ENCODE measurements at places on chromosomes 6 and 20.

- DNase-seq, result no peak
These were observed 1.8 kb downstream of the CTSA start for GRCh38 chr20:45892828-45893500.

DNA sequence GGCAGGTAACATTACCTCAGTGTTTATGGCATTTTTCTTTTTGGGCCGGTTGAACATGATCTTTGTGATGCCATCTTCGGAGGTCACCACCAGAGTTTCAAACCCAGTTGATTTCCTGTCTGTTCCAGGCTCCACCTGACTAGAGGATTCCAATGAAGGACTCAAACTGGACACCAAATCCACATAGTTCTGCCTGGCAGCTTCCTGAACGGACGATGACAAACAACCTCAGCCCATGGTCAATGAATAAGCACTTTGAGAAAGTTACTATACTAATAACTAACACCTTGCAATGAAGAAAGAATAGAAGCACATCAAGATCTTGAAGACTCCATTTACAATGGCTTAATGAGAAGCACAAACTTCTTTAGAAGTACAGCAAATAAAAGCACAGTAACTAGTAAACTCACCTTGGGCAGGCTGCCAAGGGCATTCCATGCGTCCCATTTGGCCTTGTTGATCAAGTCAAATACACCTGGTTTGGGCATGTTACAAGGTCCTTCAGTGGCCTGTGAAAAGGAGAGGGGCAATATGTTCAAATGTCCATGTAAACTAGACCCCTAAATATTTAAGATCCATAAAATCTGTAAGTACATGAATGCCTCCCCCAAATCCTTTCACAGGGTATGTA is 4.9 kb downstream of the ECI2 start:
- no peak for DNase-seq

DNA sequence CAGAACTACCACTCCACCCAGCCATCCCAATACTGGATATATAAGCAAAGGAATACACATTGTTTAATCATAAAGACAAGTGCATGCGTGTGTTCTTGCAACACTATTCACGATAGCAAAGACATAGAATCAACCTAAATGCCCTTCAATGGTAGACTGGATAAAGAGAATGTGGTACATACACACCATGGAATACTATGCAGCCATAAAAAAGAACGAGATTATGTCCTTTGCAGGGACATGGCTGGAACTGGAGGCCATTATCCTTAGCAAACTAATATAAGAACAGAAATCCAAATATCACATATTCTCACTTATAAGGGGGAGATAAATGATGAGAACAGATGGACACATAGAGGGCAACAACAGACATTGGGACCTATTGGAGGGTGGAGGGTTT is 156.6 kb downstream of the LRRC1 start:
- DNase-seq, result no peak

- DNase-seq, result no peak
These were observed 25.8 kb upstream of the FABP7 start for GRCh38 chr6:122753688-122754056.

DNA sequence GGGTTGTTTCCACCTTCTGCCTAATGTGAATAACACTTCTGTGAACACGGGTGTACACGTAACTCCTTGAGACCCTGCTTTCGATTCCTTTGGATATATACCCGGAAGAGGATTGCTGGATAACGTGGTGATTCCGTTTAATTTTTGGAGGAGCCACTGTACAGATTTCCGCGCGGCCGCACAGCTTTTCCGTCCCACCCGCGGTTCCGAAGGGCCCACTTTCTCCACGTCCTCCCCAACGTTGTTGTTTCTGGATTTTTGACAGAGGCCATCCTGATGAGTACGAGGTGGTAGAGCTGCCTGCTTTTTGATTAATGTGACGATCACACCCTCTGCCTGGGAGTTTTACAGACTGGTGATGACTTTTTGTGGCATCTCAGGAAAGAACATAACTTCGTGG is 114.0 kb downstream of the MYLK4 start:
- DNase-seq, result no peak

DNA sequence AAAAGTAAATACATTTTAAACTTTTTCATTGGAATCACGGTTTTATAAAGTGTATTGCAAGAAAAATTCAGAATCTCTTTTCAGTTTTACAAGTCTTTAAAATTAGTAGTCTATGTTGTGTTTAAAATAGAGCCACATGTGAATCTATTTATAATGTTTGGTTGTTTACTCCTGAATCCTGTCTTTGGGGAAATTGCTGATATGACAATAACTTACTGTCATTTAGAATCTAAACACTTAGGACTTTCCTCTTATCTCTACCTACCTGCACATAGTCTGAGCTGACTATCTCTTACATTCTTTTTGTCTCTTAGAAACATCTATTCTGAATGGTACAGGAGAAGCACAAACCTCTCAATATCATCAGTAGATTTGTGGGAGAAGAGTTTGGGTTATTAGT is 4.1 kb upstream of the SRSF12 start:
- DNase-seq, result no peak

DNA sequence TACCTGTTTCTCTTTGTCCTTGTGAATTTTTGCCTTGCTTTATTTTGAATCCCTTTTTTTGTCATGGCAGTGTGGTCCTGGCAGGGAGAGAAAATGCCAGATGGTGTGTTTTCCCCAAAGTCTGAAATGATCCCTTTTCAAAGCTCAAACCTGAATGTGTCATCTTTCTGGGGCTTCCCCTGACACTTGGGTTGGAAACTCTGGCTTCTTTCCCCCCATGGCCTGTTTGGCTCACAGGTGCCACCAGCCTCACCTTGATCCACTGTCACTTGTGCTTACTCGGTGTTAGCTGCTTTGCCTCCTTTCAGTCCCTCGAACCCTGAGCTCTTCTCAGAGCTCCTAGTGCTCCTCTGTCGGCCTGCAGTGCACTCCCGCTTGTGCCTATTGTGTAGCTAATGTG is 22.3 kb downstream of the MYBL2 start:
- no peak for DNase-seq

DNA sequence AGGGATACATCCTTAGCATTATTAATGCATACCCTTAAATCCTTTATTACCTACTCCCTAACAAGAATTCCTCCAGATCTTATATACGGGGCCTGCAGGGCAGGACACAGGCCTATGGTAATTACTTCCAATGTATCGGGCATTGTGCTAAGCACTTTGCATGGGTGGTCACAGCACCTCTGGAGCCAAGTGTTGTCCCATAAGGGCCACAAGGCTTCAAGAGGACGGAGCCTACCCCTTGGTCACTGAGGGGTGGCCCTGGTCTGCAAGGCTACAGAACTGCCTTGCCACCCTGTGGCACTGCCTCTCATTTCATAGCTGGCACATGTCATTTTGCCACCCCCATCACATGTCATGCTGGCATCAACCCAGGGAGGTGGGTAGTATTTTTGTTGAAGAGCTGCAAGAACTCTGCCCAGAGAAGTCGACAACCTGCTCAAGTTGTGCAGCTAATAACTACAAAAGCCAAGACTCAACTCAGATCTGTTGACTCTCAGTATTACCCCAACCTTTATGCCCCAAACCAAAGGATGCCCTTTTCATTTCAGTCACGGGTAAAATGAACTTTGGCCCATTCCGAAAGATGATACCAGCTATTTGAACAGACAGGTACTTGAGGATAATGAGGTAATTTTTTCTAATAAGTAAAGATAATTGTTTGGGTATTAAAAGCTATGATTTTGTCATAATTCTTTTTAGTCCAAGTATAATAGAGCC is 144.1 kb upstream of the AKAP12 start:
- no peak for DNase-seq

DNA sequence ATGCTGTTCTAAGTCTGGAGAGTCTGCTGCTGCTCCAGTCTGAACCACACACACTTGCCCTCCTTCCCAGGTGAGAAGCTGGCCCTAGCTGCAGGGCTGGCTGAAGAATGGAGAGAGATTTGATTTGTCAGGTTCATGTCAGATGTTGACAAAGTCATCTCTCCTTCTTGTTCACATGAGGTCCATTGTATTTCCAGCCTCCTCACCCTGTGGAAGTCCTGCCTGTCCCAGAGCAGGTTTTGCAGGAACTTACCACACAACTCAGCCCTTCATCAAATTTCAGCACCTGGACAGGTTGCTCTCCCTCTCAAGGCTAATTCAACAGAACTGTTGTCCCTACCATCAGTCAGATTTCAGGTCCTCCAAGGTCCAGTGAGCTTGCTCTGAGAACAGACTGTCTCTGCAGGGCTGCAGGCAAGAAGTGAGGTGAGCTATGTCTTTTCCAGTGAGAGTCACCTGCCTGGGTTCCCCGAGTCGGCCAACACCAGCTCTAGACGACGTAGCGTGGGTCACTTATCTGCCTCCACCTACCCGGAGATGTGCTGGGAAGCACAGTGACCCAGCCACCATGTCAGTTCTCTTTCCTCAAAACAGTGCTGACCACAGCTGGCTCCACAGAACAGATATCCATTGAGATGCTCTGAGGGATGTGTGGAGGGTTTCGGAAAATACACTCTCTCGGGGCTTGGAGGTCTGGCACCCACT is 58.0 kb upstream of the CD93 start:
- DNase-seq, result no peak

- no peak for DNase-seq
These were observed 11.2 kb downstream of the NKX2-4 start for GRCh38 chr20:21386111-21386510.

- DNase-seq, result no peak
These were observed 2.7 kb upstream of the SIRPG start for GRCh38 chr20:1660246-1660645.

GRCh38 chr6:117165911-117166499 is 99.4 kb upstream of the VGLL2 start:
- no peak for DNase-seq

DNA sequence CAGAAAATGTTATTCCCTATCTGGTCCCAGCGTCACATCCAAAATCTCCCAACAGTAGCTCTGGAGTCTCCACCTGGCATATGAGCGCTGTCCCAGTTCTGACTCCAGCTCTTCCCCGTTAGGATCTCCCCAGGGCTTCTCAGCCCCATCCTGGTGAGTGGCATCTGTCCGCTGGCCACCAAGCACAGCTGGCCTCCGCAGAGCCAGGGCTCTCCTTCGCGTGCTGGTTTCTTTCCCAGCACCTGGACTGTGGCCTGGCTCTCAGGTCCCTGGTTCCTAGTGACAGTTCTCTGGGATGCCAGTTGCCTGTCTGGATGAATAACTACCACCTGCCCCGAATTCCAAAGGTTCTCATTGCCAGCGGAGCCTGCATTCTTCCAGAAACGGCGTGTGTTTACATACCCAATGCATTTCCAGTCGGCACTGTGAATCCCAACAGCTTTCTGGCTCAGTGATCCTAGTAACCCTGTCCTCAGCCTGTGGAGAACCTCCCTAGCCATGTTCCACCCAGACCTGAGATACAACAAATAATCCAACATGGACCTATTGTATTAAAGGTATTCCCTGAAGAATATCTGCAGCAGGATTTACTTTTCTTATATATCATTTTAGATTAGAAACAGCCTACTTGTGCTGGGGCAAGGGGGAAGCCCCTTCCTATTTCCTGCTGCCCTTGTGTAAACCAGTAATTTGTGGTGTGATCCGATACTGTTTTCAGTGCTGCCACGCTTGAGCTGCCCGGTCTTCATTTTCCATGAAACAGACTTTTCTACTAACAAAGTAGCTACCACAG is 69.9 kb upstream of the PDE10A start:
- DNase-seq, result no peak

DNA sequence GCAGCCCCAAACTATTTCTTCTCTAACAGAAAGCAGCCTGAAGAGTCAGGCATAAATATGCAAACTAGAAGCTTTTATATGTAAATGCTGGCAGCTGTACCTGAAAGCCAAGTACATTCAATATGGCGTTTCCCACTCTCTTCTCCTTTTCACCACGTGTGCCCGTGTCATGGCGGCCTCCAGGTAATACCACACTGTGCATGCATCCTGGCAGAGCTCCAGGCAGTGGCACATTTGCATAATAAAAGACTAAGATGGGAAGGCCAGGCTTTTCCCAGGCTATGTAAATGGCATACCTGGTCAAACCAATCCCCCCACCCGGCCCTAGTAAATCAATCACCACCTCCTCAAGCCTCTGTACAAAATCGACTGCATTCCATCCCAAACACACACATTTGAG is 120.6 kb downstream of the MMUT start:
- DNase-seq, result no peak

DNA sequence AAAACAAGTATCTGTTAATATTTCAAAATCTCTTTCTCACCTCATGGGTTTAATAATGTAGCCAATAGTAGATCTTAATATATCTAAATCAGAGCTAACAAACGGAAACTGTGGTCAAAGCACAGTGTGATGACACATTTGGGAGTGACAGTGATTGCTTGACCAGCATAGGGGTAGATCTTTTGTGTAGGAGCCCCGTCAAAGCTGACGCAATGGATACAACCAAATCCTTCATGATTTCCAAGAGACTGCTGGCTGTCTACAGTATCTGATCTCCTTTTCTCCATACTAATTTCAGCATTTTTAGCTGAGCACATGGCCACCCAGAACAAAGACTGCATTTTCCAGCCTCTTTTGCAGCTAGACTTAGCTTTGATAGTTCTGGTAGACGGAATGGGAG is 299.3 kb upstream of the ECI2 start:
- no peak for DNase-seq

DNA sequence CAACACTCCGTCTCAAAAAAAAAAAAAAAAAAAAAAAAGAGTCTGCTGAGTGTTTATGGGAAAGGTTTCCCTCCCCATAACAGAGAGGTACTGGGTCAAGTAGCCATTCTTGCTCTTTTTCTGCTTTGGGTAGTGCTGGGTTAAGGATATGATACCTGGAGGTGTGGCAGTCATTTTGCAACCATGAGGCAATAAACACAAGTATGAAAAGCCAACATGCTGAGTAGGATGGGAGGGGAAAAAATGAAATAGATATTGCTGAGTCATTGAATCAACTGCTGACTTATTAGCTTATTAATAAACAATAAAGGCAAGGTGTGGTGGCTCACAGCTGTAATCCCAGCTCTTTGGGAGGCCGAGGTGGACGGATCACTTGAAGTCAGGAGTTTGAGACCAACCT is 2.3 kb upstream of the TOMM34 start:
- no peak for DNase-seq

DNA sequence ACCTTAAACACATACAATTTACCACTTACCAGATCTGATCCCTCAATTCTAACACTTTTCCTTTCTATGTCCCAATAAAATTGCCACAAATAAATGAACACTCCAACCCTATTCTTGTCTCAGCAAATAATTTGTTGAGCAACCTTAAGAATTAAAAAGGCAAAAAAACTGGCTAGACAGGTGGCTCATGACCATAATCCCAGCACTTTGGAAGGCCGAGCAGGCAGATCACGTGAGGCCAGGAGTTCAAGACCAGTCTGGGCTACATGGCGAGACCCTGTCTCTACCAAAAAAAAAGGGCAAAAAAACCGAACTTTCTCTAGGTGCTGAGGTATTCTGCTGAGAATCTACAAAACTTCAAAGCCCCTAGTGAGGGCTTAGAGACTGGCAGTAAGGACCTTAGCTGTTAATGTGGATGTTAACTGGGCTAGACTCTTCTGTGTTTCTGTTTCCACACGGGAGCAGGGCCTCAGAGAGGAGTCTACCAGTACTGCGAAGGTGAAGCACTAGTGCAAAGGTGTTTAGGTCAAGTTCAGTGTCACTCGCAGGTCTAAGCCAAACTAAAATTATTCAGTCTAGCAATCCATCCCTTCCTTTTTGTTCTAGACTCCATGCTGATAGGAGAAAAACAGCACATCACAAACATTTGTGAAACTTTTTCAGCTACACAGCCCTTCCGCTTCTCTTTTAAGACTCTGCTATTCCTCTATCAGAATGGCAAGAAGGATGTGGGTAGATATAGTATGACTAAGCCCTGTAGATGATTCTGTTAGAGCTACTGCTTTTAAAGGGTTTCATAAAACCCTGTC is 2.6 kb downstream of the FASTKD5 start:
- no peak for DNase-seq

- peak; percentile 39 for DNase-seq
These were observed 9.9 kb downstream of the CYP21A2 start for GRCh38 chr6:32047855-32048766.
